Activated CD8-positive, alpha-beta memory T cell treated with anti-CD3 and anti-CD28 coated beads for 24 hours (primary cell): ENCODE measurements at places on chromosomes 1 and 21.

DNA sequence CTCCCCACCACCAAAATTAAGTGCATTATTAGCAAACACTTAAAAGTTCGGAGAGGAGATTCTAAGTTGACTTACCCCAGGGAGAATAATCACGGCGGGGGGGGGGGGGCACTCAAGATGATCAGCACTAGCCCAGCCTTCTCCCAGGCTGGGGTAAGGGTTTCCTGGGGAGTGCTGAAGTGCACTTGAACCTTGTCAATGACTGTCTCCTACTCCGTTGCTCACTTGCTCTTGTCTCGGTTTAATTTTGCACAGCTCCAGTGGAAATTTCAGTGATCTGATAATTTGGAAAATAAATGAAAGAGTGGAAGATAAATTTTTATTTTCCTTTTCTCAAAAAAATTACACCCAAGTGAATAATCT is 59.2 kb downstream of the PBX1 start:
- no peak for DNase-seq

GRCh38 chr1:11648039-11648438 is 6.2 kb downstream of the FBXO2 start:
- DNase-seq: no peak

DNA sequence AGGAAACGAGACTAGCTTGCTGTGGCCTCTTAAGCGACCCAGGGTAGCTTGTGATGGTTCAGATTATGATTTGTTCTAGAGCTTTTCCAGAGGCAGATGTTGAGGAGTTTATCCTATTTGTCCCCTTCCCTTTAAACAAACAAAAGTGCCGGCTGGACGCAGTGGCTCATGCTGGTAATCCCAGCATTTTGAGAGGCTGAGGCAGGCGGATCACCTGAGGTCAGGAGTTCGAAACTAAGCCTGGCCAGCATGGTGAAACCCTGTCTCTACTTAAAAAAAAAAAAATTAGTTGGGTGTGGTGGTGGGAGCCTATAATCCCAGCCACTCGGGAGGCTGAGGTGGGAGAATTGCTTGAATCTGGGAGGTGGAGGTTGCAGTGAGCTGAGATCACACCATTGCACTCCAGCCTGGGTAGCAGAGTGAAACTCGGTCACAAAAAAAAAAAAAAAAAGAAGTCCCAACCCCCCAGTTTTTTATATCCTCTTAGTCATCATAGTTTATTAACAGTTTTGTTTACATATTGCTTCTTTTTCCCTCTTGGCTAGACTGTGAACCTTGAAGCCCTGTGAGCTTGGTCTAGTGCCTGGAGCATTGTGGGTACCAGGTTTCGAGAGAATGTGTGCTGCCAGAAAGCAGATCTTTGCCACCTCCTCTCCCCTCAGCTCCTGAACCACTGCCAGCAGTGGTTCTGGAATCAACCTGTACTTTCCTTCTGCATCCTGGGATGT is 29.8 kb downstream of the MAPKAPK2 start:
- no peak for DNase-seq

- no peak for DNase-seq
These were observed 42.5 kb downstream of the EPRS1 start for GRCh38 chr1:220003610-220004299.

DNA sequence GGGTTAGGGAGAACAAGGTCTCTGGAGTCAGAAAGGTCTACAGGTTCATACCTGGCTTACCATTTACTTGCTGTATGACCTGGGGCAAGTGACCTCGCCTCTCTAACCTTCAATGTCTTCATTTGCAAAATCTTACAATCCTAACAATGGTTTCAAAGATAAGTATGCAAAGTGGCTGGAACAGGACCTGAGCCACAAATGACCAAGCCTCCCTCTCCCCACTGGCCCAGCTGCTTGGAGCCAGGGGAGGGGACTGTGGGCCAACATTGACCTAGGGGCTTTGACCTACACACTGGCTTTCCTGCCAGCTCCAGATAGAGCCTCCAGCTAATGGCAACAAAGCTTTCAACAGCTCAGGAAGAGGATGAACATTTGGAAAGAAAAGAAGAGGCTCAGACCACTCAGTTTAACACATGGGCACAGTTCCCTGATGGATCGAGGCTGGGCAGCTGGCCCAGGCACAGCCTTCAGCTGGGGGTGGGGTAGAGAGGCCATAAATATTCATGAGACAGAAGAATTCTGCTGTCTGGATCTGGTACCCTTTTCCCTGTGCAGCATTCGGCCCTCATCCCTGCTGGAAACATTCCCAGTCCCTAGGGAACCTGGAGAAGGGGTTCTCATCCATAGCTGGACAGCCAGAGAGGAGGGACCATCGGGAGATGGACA is 12.9 kb downstream of the PTAFR start:
- no peak for DNase-seq

DNA sequence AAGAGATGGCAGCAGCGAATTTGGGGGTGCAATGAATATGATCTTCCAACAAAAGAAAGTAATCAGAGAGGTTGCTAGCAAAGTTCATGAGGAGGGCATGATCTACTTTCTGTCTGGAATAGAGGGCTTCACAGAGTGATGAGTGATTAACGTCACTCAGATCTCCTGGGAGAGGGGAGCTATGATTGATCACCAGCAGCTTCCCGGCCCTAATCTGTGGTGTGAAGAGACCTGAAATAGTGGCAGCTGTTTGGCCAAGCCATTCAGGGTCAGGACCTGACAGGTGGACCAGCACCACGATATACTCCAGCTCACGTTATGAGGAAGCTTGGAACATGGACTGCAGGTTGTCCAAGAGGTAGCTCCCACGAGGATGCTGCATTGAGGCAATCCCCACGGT is 19.9 kb upstream of the TMEM183A start:
- DNase-seq: no peak

- DNase-seq: no peak
These were observed 239.3 kb downstream of the KCNJ6 start for GRCh38 chr21:37677006-37677405.

DNA sequence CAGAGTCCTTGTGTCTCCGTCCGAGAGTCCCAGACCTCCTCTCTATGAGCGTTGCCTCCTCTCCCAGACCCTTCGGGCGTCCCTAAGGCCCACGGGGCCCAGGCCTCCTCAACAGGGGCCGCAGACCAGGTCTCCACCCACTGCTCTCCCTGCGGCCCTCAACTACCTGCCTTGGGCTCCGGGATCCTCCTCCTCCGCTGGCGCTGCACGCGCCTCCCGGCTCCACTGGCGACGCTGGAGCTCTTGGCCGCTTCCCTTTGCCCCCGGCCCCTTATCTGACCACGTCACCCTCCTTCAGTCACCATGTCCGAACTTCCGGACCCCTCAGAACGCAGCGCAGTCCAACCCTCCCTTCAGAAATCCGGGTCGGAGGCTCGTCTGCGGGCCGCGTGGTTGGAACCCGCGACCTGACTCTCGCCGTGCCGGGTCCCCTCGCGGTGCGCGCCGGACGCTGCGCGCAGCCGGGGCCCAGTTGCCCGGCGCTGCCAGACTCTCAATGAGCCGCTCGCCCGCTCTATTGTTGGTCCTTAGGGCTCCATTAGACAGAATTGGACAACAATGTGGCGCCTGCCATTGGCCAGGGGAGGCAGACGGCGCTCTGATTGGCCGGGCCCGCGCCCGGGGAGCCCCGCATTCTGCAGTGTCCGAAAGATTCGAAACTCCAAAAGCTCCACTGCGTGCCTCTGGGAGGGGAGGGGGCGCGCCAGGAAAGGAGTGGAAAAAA is at the start of gene DMRTA2:
Gene DMRTA2, minus strand, starts transcription at position 498 of the 724 bp plus-strand sequence. CDS start 1,907 bp downstream, outside the sequence.
- no peak for DNase-seq

- no peak for DNase-seq
These were observed at the start of gene CTSS for GRCh38 chr1:150765296-150765976. Gene CTSS, minus strand, starts transcription at chr1:150765778. Its CDS starts 1,015 bp downstream, at chr1:150764763.

- DNase-seq: no peak
These were observed 91.9 kb downstream of the RAVER2 start for GRCh38 chr1:64836802-64837201.

- no peak for DNase-seq
These were observed 21.0 kb upstream of the GADD45A start for GRCh38 chr1:67664048-67664447.

GRCh38 chr1:5821540-5822176 is 170.6 kb downstream of the NPHP4 start:
- no peak for DNase-seq

- no peak for DNase-seq
These were observed 3.6 kb upstream of the ZNF697 start for GRCh38 chr1:119651641-119652040.

DNA sequence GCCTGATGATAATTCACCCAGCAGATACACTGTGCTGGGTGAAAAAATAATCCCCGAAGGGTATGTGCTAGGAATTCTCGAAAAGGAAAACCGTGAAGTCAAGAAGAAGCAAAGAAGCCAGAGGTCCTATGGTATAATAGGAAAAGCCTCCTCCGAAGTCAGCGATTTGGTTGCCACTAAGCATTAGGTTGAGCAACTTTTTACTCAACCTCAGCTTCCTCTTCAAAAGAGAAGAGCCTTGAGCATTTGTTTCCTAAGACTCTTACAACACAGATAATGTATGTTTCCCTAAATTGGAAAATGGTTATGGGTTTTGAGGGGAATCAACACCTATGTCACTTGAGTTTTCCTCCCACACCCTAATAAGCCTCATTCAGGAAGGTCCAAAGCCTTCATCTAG is 21.3 kb upstream of the MNDA start:
- DNase-seq: no peak

DNA sequence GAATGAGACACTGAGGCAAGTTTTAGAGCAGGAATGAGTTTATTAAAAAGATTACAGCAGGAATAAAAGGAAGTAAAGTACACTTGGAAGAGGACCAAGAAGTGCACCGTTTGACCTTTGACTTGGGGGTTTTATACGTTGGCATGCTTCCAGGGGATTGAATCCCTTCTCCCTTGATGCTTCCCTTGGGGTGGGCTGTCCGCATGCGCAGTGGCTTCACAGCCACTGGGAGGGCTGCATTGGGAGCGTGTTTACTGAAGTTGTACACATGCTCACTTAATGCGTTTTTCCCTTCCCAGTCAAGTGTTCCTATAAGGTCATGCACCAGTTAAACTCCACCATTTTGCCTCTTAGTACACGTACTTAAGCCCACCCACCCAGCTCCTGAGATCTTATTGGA is 72.4 kb upstream of the MARK1 start:
- DNase-seq: no peak

- no peak for DNase-seq
These were observed 524 bp downstream of the TP53BP2 start for GRCh38 chr1:223845037-223845809.

DNA sequence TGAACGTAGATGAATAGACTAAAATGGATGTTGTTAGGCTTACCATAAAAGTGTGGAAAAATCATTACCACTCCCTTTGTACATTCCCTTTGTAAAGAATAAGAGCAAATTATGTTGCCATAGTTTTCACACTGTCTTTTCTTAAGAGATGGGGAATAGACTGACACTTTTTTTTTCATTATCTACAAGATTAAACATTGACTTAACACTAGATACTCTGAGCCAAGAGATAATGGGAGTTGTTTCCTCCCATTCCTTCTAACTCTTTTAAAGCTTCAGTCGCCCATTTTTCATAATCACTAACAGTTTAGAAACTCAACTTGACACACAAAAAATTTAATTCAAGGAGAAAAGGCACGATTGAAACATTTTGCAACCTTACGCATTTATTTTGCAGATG is 10.1 kb downstream of the AIDA start:
- no peak for DNase-seq

- no peak for DNase-seq
These were observed 1.1 kb downstream of the GJB5 start for GRCh38 chr1:34755961-34756360.

DNA sequence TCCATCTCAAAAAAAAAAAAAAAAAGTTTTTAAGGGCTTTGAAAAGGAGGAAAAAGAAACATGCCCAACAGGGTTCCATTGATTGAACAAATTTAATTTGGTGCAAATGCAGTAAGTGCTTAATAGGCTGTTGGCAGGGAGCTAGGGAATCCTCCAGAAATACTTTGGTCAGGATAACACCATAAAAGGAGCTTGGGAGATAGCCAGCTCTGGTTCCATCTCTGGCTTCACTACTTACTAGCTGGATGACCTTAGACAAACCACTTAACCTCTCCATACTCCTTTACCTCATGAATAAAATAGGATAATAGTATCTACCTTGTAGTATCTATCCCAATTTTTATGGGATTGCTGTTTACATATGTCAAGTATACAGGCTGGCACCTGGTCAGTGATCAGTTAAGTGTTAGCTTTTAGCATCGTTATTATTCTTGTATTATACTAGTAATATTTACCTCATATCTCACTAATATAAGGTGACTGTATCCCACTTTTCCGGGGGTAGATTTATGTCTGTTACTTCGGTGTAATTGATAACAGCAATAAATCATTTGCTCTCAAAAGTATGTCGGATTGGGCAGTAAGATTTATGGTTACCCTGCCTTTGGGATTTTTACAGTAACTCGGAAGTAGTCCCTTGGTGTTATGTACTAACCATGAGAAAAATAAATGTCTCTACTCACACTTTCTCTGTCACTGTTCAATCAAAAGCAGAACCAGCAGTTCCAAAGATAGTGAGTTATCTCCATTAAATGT is 36.4 kb downstream of the BTG3 start:
- DNase-seq: no peak

DNA sequence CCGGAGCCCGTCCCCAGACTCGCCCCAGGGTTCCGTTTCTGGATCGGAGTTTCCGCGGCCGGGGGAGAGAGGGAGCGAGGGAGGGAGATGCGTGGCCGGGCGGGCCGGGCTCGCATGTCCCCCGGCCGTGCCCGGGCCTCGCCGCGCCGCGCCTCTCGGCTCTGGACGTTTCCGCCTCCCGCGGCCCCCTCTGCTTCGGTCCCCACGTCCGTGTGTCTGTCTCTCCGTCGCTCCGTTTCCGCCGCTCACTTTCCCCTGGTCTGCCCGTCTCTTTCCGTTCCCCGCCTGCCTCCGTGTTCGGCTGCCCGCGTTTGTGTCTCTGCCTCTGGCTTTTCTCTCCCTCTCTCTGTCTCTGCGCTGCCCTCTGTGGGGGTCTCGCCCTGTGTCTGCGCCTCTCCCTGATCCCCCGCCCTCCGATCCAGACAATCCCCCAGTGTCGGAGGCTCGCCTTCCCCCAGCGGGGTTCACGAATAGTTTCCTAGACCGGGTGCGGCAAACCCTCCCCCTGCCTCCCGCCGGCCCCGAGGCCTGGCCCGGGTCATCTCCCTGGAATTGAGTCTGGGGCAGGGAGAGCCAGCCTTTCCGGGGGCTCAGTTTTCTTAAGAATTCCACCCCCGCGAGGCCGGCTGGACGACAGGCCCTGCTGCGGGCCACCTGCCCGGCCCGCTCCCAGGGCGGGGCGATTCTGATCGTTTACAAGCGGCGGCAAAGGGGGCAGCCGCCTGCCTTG is 735 bp downstream of the NBL1 start:
- DNase-seq: peak; percentile 79

- DNase-seq: no peak
These were observed 38.7 kb upstream of the DESI2 start for GRCh38 chr1:244614113-244614836.

GRCh38 chr1:91774520-91775203 is 111.3 kb downstream of the TGFBR3 start:
- no peak for DNase-seq

DNA sequence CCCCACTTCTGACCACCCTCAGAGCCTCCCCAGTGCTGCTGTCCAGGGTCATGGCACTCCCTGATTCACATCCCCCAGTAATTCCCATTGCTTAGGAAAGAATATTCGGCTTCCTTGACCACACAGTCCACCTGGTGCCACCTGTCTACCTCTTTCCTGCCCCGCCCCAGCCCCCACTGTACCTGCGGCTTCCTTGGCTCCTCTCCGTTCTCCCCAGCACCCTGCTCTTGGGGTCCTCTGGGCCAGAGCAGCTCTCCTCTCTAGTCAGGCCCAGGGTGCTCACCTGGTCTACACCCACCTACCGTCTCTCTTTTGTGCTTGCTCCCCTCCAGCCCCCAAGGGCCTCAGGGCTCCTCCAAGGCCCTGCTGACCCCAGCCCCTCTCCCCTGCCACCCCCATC is 142.6 kb downstream of the PEX14 start:
- no peak for DNase-seq
